ENCODE measurements at places on chromosomes 4 and X. TPM values are rescaled to one million over a fixed set of nuclear protein-coding genes. Genes with fewer than 3 reads are reported as not detected.

DNA sequence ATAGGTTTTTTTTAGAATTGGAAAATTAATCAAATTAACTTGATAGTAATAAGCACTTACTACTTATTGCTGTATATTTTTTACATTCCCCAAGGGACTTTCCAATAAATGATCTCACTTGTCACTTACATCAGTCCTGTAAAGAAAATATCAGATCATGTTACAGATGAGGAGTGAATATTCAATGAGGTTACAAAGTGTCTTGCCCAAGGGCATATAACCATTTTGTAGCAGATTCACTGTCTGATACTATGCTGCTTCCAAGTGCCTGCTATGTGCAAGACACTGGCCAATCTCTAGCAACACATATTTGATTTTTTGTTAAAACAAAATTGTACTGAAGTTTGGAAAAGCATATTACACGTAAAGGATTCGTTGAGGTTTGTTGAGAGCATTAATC is 1287.7 kb downstream of the FAM133A start:
- no peak for DNase-seq

DNA sequence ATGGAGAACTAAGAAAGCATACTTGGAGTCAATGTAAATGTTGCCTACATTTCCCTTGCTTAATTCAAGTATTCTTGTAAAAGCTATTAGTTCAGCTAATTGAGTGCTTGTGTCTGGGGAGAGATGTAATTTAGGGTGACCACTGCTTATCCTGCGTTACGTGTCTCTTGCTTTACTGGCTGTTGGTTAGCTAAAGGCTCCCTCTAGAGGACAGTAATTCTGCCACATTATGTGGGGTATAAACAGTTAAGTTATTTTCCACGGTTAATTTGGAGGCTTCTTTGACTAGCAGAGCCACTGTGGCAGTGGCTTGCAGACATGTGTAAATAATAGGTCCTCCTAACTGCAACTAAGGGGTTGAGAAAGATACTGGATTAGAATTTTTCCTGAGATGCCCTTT is 25.3 kb upstream of the NAF1 start:
- DNase-seq: peak; percentile 13

GRCh38 chr4:1203026-1203616 is 30.7 kb upstream of the SPON2 start:
- peak; percentile 30 for DNase-seq

DNA sequence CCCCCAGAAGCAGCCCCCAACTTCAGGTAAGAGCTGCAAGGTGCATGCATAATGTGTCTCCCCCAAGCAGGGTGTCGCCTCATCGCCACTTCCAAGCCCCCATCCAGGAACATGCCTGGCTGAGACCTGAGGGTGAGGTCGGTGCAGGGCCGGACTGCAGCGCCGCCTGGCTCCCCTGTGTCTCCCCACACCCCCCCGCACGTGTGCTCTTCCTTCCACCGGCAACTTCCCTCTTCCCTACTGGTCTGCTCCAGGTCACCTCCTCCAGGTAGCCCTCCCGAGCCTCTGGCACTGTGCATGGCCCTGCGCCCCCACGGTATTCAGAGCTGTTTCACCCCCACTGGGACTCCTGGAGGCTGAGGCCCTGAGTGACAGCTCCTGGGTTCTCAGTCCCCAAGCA is 2.2 kb upstream of the BGN start:
- no peak for DNase-seq

DNA sequence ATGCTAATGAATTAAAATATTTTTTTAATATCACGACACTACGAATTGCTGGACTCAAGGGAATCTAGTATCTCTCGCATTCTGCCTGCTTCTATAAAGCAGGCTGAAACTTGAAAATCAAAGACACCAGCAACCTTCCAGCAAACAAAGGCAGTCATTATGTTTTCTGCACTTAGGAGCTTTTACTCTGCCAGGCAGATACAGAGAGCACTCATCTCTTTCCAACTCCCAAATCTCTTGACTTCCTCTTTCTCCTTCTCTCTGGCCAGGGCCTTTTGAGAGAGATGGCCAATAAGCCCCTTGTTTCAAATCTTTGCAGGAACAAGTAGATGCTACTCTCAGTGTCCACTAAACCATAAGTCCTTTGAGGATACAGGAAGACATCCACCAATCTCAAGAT is 95.2 kb upstream of the KLF3 start:
- DNase-seq: no peak

GRCh38 chrX:111319451-111319850 is 49.2 kb upstream of the CAPN6 start:
- no peak for DNase-seq

DNA sequence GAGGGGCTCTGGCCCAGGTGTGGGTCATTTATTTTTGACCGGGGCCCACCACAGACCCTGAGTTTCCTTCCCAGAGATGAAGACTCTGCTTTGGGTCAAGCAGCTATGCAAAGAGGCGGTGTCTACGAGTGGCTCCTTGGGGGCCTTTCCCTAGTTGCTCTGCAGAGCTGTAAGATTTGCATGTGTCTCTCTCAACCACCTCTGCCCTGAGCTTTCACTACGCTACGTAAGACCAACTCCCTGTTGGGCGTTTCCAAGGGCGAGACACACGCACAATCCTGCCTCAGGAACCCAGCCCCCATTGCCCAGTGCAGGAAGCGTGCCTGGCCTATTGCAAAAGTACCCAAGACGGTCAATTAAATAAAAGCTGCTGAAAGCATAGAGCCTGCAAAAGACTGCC is 10.0 kb upstream of the ANOS1 start:
- no peak for DNase-seq

GRCh38 chr4:74504212-74504611 is 59.3 kb downstream of the AREG start:
- no peak for DNase-seq

- peak; percentile 55 for DNase-seq
Measured at GRCh38 chr4:127623797-127624083, 9.0 kb upstream of the INTU start.

DNA sequence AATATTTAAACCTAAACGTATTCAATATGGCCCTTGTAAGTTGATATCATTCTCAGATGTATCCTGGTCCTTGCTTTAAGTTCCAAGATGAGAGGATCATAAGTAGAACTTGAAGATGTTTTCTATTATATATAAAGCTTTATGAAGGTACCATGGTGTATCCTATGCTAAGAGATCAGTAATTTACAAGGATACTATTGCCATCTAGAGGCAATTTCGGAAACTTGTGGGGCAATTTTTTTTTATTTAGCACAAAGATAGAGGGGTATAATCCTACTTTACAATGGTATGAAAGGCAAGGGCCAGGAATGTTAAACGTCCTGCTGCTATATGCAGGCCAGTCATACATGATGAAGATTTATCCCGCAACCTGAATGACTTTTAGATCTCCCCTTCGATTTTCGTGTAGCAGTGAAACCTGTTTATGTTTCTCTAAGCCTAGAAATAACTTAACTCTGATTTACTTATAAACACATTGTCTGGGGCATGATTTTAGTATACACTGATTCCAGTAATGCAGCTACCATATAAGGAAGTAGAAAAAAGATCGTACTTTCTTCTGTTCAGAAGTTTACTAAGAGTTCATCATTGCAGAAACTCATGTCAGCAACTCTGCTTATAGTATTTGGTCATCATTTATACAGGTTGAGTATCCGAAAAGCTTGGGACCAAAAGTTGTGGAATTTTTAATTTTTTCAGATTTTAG is 2.6 kb downstream of the SLC25A31 start:
- peak; percentile 63 for DNase-seq

- DNase-seq: no peak
Measured at GRCh38 chr4:152691761-152692160, 12.0 kb upstream of the TMEM154 start.

DNA sequence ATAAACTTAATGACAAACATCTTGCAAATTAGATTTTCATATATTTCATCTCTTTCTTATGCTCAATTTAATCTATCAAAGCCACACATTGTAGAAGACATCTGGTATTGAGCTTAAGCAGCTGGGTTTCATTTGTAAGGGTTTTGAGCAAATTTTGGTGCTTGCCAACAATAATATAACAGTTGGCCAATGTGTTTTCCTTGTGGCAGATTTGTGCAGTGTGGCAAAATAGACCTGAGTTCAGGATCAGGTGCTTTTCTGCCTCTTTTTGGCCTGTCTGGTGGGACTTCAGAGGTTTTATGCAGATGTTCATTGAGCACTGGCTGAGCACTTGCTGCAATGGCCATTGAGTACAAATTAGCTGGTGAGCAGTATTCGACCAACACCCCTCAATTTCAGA is 301.9 kb downstream of the BMPR1B start:
- no peak for DNase-seq

- no peak for DNase-seq
Measured at GRCh38 chr4:97185233-97185632, 958.0 kb downstream of the STPG2 start.

DNA sequence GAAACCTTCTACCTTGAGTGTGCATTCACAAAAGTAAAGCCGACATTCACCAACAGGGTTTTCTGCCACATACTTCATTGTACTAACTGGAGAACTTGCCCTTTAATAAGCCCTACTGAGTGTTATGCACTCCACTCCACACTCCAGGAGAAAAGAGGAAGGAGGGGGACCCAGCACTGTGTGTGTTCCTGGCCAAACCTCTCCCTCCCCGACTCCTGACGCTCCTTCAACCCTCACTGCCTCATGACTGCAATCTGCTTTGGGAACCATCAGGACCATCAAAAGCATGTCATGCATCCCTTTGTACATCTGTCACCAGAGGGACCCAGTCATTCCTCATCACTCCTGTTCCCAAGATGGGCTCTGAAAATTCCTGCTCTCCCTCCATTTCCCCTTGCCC is 143.7 kb downstream of the RASL11B start:
- DNase-seq: no peak

- DNase-seq: no peak
Measured at GRCh38 chr4:104743215-104743653, 248.5 kb upstream of the CXXC4 start.

DNA sequence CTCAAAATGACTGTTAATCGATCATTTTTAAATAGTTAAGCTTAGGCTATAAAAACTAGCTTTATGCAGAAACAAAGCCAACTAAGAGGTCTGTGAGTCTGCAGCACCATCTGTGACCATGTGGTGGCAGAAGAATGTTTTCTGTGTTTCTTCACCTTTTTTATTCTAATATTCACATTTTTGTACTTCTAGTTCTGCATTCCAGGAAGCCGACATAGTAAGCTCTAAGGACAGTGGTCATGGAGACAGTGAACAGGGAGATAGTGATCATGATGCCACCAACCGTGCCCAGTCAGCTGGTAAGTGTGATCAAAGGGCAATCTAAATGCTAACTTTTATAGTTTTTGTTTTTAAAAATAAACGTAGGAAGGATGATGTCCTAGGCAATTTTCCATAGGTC is 5.6 kb downstream of the PCDH10 start:
- peak; percentile 23 for DNase-seq

GRCh38 chr4:125316791-125317524 is 2.2 kb downstream of the FAT4 start:
- DNase-seq: peak; percentile 57

DNA sequence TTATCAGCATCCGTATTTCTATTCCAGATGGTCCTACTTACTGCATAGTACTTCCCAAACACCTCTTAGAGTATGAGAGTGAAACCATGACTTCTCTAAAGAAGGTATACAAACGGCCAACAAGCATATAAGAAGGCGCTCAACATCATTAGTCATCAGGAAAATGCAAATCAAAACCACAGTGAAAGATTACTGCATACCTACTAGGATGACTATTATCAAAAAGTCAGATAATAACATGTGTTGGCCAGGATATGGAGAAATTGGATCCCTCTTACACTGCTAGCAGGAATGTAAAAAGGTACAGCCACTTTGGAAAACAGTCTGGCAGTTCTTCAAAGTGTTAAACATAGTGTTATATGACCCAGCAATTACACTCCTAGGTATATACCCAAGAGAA is 215.3 kb upstream of the CXorf66 start:
- DNase-seq: no peak

GRCh38 chr4:120207021-120207420 is 140.4 kb upstream of the MAD2L1 start:
- no peak for DNase-seq

DNA sequence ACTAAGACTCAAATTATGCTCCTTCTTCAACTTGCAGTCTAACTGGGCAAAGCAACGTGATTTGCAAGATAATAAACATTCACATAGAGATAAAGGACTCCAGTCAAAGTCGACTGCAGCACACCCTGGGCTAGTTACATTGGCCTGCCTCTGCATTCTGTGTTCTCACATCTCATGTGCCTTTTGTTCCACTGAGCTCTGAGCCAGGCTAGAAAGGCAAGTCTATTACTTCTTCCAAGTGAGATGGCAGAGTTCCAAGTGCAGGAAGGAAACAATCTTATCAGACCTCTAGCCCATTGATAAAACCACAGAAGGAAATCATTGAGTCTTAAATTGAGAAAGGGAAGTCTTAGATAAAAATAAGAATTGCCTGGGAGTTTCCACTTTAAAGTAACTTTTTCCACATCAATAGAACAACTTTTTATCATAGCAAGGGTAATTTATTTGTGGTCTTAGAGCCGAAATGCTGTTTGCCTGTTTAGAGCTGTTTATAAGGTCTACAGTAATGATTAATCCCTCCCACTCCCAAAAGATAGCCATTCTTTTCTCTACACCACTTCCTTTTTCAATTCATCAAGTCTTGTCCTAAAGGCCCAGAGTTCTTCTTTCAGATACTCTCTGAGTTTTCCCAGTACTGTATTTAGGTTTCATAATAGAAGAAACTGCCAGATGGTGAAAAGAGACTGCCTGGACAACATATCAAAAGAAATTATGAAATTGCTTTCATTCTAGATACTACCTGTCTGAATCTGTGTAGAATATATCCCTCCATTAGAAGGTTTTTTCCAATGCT is 200.2 kb downstream of the GUCY2F start:
- peak; percentile 8 for DNase-seq

DNA sequence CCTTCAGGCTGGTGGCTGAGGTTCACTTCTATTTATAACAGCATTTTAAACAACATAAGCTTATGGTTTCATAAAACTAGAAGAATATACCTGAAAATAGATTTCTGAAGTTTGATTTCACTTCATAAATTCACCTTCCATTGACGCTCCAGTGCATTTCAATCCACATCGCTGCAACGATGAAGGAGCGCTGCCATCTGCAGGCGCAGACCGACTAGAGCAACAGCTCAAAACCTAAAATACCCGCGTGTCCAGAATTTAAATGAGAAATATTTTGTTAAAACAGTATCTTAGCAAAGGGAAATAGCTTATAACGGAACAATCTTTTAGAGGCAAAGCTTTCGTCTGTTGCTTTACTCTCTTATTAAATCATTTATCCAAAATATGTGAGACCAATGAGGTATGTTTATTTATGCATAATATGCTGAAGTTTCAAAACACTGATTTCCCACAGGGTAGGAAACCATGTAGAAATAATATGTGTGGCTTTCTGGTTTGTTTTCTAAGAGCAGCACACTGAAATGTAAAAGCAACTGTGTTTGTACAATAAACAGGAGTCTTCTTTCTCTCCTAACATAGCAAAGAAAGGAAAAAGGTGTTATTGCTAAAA is 816.4 kb upstream of the FRG1 start:
- peak; percentile 36 for DNase-seq

- no peak for DNase-seq
Measured at GRCh38 chrX:13511944-13512330, 57.5 kb upstream of the EGFL6 start.

- DNase-seq: no peak
Measured at GRCh38 chr4:140400111-140400510, 26.7 kb downstream of the SCOC start.

- DNase-seq: no peak
Measured at GRCh38 chr4:77731656-77732055, 87.5 kb downstream of the CNOT6L start.

The CYSLTR1 gene
- total RNA-seq: not detected

The PNMA3 gene
- total RNA-seq: 5.2 TPM

The LRRC66 gene
- total RNA-seq: 0.15 TPM

The SMIM14 gene
- 30.3 TPM for total RNA-seq

The ARHGAP6 gene
- 2.0 TPM for total RNA-seq

The MGARP gene
- total RNA-seq: 0.21 TPM

The GRIA2 gene
- total RNA-seq: not detected
